GM12878 (cell line): ENCODE measurements at places on chromosomes 6 and 20. TPM values are rescaled to one million over a fixed set of nuclear protein-coding genes. Genes with fewer than 3 reads are reported as not detected.

BPI gene
- not detected in 2 replicates for total RNA-seq

DNA sequence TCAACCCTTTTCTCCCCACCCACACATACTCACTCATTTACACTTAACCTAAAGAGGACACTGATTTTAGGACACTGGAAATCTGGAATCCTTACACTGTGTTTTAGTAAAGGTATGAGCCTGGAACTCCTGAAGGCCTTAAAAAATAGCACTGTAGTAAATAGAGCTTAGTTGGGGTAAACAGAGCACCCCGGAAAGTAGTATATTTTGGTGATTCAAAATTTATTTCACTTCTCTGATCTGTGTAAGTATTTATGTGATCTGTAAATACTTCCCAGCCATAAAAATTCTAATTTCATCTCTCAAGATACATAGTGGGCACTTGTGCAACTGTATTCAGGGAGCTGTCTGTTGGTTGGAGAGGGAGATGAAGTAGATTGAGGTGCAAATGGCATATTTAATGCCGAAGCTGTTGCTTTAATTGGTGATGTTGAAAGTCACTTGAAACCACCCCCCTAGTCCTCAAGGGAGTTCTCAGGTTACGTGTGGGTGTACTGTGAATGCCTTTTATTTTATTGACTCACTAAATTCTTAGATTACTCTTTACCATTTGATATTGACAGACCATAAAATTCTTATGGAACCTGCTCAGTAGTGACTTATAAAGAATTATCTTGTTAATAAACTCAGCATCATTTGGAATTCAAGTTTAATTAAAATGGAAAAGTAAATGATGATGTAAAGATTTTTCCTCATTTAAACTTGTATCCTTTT lies 154.9 kb downstream of the SOX4 start:
- DNase-seq: no peak

SAMHD1 gene
- total RNA-seq: 37.7 and 37.8 TPM in 2 replicates

C20orf204 gene
- 49.1 and 56.0 TPM in 2 replicates for total RNA-seq

DNA sequence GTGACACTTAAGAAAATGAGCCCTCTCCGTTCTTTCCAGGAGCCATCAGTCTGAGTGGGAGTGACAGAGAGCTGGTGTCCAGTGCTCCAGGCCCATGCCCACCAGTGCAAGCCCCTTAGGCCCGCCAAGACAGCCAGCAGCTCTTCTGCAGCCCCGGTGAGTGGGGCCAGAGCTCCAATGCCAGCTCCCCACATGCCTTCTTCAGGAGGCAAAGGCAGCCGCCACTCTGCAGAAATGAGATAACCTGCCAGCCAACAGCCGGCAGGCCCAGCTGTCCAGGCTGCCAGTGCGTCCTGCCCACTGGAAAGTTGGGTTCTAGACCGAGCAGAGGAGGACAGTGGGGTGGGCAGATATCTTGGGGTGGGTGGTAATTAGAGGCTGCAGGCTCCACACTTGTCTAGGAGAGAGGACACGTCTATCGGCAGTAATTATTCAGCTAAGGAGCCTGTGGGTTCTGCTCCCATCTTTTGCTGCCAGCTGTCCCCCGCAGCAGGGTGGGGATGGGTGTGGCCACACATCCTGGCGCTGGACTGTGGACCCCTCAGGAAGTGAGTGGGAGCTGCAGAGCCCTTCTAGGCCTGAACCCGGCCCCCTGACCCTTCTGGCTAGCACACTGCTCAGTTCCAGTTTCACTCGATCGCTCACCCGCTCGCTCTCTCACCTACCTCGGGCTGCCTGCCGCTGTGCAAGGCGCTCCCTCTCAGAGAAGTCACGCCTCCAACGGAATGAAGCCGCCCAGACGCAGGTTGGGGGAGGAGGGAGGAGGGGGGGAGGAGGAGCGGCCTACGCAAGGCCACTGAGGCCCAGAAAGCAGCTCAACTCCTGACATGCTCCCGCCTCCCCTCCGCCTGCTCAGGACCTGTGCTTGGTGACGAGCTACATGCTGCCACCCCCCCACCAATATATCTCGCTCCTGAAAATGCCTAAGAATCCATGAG lies 3.6 kb downstream of the GRM4 start:
- DNase-seq: no peak

DNA sequence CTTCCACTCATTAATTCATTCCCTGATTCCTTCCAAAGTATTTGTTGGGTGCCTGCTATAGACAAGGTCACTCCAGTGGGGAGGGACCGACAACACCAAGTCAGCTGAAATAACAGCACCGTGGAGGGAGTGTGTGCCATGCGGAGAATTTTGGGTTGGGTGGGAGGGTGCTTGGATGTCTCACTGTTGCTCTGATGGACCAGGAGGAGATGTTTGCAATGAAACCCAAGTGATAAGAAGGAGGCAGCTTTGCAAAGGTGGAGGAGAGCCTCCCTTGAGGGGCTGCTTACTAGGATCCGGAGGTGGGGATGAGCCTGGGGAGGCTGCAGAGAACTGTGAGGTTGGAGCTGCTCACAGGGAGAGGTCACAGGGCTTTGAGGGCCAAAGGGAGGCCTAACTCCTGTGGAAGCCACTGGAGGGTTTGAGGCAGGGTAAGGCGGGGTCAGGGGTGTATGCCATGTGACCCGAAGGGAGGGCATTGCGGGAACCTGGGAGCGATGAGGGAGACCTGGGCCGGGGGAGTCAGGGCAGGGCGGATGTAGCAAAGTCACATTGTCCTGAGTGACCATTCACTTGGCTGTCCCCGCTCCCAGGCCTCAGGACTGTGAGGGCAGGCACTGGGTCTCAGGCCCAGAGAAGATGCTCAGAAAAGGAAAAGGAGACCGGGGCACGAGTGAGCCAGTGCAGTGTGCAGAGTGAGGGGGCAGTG lies 124.5 kb downstream of the PHACTR3 start:
- DNase-seq: no peak

IRF4 gene
- total RNA-seq: 495 and 498 TPM in 2 replicates

SYNDIG1 gene
- total RNA-seq: not detected in 2 replicates

- no peak for DNase-seq
Measured at GRCh38 chr6:163651915-163652668, 237.6 kb downstream of the QKI start.

RNGTT gene
- 18.8 and 21.4 TPM in 2 replicates for total RNA-seq

- DNase-seq: no peak
Measured at GRCh38 chr20:13340088-13340487, 119.0 kb downstream of the ISM1 start.

- DNase-seq: no peak
Measured at GRCh38 chr20:21017528-21018085, 88.6 kb downstream of the LINC00237 start.

ACSS2 gene
- 28.1 and 36.5 TPM in 2 replicates for total RNA-seq
